KBM-7 (cell line): ENCODE measurements at places on chromosomes 5 and 9.

DNA sequence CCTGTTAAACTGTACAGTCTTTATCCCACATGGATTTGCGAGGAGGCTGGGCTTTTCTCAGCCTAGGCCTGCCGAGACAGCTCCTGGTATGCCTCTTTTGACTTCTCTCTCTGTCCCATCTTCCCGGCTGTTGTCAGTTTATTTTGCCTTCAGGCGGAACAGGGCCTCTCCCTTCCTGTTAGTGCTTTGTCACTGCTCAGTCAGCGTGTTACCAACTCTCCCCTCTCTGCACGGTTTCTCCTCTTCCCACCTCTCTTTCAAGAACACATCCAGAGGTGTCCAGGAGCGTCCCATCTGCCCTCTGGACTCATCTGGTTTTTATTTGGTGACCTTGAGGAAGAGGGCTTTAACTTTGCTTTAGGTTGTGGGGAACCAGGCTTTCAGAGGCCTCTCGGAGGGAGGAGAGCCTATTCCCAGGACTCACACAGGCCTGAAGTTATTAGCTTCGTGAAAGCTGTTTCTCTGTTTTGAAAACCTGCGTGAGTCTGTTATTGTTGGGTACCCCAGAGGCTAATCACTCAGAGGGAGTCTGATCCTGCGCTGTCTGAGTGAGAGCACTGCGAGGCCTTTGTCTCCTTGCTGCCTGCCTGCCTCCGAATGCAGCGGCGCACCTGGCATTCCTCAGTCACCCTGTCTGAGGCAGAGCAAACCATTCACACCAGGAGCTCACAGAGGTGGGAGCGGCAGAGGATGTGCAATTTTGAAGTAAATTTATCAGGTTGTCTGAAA is 234.4 kb upstream of the MPDZ start:
- DNase-seq: no peak

GRCh38 chr9:112110094-112110776 is 64.9 kb downstream of the SUSD1 start:
- no peak for DNase-seq

- no peak for DNase-seq
These were observed 117.2 kb upstream of the RGMB start for GRCh38 chr5:98656125-98656795.

GRCh38 chr5:168076561-168076991 is 214.9 kb upstream of the WWC1 start:
- peak; percentile 10 for DNase-seq

DNA sequence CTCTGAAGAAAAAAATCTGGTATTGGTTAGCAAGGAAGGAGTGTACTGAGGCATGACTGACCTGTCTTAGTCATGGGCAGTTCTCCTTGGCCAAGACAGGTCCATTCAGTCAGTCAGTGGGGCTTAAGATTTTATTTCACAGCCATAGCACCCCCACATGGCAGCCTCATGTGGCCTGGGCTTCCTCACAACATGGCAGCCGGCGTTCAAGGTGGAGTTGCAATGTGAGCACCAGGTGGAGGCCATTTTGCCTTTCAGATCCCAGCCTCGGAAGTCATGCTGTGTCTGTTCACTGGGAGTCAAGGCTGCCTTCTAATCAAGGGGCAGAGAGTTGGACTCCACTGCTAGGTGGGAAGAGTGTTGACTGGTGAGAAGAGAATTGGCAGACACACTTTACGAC is 10.3 kb upstream of the CARD19 start:
- DNase-seq: no peak

DNA sequence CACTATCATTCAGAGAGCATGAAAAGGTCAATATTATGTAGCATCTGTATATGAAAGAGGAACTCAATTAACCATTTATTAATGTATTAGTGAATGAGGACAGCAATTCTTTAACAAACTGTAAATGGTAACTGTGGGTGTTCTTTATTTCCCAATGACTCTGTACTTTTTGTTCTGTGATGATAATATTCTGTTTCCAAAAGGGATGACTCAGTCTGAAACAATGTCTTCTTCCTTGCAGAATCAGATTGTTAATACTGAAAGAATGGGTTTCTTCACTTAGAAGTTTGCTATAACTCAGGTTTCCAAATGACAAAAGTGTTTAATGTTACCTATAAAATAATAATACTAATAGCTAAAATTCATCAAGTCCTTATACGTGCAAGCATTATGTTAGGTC is 1518.7 kb upstream of the WWC1 start:
- DNase-seq: no peak

DNA sequence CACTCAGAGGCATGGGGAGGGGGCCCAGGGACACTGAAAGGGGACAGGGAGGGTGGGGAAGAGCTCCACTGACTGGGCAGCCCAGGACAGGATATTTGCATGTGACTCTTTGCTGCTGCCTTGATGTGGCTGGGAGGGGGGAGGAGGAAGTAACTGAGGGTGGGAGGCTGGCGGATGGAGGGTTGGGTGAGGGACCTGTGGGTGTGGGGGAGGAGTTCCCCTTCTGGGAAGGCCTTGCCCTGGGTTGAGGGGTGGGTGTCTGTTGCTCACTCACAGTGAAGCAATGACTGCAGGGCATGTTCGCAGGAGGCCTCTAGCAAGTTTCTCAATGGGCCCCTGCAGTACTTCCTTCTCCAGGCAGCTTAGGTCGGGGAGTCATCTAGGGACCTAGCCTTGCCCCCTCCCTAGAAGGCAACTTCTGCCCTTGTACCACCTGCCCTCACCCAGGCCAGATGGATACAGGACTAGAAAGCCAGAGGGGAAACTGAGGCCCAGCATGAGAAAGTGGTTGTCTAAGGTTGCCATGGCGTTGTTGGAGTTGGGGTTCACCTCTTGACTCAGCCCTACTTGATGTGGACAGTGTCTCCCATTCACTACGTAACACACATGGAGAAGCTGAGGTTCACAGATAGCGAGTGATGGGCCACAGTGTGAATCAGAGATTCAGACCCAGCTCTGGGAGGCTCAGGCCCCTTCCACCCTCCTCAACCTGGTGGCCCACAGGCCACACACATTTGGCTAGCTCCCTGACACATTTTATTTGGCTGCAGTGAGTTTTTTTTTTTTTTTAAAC is 3.0 kb downstream of the GRK6 start:
- peak; percentile 94 for DNase-seq

DNA sequence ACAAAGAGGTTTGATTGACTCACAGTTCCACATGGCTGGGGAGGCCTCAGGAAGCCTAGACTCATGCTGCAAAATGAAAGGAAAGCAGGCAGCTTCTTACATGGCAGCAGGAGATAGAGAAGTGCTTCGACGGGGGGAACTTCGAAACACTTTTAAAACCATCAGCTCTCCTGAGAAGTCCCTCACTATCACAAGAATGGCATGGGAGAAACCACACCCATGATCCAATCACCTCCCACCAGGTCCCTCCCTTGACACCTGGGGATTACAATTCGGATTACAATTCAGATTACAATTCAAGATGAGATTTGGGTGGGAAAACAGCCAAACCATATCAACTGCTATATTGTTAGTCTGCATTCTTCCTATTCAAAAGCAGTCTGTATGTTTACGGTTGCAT is 322.3 kb upstream of the ISL1 start:
- DNase-seq: no peak

DNA sequence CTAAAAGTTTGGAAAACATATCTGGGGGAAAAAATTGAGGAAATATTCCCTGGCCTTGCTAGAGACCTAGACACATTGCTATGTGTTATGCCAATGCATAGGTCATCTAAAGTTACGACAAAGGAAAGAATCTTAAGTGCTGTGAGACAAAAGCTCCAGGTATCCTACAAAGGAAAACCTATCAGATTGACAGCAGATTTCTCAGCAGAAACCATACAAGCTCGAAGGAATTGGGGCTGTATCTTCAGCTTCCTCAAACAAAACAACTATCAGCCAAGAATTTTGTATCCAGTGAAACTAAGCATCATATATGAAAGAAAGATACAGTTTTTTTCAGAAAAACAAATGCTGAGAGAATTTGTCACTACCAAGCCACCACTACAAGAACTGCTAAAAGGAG is 234.4 kb downstream of the CDH18 start:
- DNase-seq: no peak

DNA sequence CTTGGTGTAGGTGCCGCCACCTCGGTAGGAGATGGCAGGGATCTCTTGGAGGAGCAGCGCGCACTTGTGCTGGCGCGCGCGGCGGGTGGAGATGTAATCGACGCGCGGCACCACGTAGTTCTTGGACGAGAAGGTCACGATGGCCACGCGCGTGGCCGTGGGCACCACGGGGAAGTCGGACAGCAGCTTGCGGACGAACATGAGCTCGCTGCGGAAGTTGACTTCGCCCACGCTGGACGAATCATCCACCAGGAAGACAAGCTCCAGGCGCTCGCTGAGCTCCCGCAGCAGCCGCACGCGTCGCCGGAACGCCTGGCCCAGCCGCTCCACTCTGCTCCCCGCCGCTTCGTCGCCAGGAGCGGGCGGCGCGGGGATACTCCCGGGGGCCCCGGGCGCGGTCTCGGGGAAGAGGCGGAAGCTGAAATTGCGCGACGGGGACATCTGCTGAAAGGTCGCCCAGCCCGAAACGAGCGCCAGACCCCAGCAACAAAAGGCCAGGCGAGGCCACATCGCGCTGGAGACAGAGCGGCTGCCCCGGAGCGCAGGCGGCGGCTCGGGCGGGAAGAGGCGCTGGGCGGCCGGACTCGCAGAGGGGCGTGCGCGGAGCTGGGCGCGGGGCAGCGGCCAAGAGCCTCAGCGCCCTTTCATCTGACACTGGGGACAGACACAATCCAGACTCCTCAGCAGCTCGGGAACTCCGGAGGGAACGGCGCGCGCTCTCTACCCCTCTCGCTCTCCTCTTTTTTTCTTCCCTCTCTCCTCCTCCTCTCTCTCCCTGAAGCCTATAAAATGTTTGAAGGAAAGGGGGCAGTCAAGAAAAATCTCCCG is at the start of gene SVEP1:
Gene SVEP1 (minus strand): TSS at position 708 of the 828 bp plus-strand sequence. CDS start 198 bp downstream, at position 510.
- DNase-seq: no peak

- no peak for DNase-seq
These were observed 740.7 kb downstream of the CETN3 start for GRCh38 chr5:89668821-89669220.

GRCh38 chr5:96113170-96113939 is 151.7 kb upstream of the ELL2 start:
- DNase-seq: no peak

- no peak for DNase-seq
These were observed 350.2 kb upstream of the PDE4D start for GRCh38 chr5:60243713-60244112.

GRCh38 chr9:134174073-134174449 is 9.7 kb upstream of the RNU6ATAC start:
- DNase-seq: peak; percentile 92

DNA sequence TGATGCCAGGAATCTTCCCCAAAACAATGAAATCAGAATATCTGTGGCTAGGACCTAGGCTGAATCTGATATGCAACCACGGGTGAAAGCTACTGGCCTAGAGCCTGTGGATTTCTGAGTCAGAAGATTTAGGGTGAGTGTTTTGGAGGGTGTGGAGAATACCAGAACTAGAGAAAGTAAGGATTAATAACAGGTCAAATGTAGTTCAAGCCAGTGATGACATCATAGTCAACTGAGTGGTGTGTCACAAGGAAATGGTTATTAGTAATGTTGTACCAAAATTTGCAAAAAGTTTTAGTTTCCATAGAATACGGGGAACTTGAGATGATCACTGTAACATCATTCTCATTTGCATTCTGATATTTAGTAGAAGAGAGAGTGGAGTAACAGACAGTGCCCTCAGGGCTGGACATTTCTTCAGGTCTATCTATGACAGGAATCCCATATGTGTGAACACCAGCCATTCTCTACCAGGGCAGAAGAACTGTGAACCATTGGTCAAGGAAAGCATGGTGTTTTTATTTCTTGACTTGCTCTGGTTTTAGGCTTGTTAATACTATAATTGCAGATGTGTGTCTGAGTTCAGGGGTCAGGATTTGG is 3.7 kb downstream of the GALNT12 start:
- DNase-seq: no peak

DNA sequence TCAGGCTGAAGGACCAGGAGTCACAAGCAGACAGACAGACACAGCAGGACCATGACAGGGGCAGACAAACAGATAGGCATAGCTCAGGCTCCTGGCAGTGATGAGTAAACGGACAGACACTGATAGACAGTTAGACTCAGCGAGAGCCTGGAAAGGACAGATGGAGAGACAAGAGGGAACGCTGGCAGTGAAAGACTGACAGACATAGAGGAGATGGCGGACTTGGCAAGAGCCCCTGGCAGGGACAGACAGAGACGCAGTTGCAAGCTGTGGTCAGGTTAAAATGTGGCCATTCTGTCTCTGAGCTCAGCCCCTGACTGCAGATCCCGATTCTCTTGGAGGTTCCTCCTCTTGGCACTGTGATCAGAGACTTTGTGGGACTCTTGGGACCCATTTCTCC is 13.6 kb downstream of the CSF2 start:
- no peak for DNase-seq

GRCh38 chr5:76547242-76547890 is 75.8 kb downstream of the F2RL2 start:
- peak; percentile 32 for DNase-seq

GRCh38 chr9:34644766-34645314 is 1.6 kb upstream of the GALT start:
- DNase-seq: no peak

- DNase-seq: peak; percentile 99
These were observed 490 bp upstream of the RNF44 start for GRCh38 chr5:176537554-176538229.

DNA sequence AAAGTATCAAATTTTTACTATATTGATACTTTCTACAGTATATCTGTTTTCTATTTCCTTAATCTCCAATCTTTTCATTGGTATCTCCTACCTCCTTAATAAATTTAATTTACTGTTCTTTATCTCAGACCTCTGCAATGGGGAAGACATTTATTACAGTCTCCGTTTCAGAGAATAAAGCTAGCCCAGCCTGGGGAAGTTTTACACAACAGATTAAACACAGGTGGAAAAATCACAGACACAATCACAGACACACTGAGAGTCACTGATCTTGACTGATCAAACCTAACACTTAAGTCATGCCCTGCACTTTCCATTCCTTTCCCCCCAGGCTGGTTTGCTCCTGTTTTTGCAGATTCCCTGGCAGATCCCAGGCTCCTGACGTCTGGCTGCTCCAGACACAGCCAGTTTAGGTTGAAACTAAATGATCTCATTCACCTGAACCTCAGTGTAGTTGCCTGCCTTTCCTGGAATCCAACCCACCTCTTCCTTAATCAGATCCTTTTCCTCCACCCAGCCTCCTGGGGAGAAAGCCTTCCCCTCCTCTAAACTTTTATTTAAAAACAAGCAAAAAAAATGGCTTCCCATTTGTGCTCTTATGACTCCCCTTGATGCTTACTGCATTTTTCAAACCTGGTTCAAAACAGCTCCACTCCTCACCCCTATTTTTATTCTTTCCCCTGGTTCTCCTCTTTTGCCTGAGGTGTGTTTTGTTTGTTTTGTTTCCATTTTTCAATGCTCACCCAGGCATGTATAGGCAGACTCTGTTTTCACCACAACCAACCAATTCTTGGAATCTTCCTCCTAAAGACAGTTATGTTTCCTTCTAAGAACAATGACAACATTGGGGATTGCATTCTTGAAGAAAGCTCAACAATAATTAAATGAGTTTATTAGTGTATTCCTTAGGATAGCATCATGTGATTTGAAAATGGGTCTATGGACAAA is 29.5 kb upstream of the OSMR start:
- no peak for DNase-seq

- peak; percentile 80 for DNase-seq
These were observed at the start of gene WDR38 for GRCh38 chr9:124852829-124853531. WDR38 (plus strand) TSS chr9:124853460; CDS start chr9:124853532, 72 bp downstream.
